T-helper 9 cell (primary cell): ENCODE measurements at places on chromosomes 6 and 20.
A peak's percentile ranks its signal among the peaks of the same experiment; 100 is the strongest.

- DNase-seq, result no peak
These were observed 8.1 kb downstream of the NEDD9 start for GRCh38 chr6:11224252-11224965.

- DNase-seq, result no peak
These were observed 14.5 kb upstream of the ZNF311 start for GRCh38 chr6:29019629-29020028.

- no peak for DNase-seq
These were observed 589 bp upstream of the PDCD2 start for GRCh38 chr6:170584954-170585498.

DNA sequence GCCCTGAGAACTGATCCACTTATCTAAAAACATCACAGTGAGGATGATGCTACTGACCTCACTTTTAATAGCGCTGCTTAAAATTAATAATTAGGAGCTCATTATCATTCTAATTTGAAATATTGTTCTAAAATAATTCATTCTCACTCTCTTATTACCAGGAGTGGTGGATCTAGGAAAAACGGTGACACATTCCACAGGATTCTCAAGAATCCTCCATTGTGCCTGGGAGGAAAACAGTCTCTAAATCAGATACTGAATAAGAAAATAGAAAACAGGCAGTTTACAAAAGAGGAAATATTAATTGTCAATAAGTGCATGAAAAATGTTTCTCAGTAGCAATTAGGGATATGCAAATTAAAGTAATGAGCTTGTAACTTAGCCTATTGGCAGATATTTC lies 187.4 kb downstream of the TENT5A start:
- no peak for DNase-seq

DNA sequence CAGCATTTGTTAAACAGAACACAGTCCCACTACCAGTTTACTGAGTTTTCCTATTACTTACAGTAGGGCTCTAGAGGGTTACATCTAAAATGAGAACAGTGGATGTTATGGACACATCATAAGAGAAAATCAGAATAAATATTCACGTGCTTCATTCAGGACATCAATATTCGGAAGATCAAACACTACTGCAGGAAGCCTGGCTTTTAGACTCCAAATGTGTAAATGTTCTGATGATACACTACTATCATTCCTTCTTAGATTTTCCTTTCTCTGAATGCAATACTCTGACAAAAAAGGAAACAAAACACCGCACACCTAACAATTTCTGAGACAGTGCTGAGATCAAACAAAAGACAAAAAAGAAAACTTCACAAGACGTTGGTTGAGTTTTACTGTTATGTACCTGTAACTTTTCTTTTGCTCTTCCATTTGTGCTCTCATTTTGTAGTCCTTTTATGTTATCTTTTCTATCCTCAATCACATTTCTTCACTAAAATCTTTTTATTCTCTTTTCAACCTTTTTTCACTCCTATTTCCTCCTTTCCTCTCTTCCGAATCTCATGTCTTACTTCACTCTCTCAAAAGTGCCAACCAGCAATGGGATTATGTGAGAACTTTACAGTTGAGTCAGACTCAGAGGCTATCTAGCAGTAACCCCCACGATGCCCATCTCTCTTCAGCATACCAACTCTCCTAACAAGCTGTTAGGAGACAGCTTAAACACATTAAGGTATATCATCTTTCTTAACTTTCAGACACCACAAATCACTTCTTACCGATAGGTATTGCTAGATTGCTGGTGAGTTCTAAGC lies 1.7 kb downstream of the FAM184A start:
- no peak for DNase-seq

- no peak for DNase-seq
These were observed 17.5 kb downstream of the C20orf173 start for GRCh38 chr20:35511814-35512420.

DNA sequence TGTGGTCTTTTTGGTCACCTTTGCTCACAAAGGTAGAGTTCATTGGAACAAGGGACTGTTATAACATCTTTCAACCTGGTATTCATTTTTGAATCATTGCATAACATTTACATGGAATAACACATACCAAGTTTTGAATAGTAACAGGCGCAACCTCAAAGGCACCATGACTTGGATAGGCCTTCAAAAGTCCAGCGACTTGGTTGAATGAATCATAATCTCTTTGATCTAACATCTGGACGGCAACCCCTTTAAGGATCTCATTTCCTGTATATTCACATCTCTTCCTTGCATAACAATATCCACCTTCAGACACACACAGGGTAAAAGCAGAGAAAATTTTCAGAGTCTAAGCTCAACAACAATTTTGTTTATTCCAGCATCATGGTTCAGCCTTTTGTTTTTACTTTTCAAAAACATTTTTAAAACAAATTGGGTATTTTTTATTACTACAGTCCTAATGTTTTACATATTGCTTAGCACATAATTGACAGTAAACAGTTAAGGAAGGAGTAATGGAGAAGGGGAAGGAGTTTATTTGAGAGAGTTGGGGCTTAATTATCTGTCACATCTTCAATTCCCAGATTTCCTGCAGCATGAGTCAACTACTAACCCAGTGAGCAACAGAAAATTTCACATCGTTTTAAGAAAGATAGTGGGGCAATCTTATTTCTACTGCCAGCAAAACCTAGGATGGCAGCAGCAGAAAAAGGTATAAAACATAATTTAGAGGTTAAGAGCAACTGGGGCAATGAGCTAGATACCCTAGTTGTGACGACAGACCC lies 41.8 kb upstream of the F13A1 start:
- DNase-seq, result no peak

DNA sequence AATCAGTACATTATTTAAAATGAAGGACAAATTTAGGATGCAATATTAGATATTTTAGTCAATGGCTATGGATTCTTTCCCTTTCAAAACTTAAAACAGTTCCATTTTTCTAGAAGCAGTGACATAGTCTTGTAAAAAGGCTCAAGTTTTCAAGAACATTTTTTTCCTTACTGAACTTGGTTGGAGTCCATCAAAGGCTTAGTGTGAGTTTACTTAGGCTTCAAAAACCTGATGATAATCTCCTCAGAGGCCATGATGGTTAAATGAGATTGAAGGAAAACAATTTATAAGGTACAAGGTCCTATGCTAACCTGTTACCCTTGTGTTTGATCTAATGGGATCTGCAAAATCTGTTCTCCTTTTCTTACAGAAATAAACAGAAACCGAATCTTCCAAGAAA lies 531.8 kb downstream of the UTRN start:
- no peak for DNase-seq

- DNase-seq, result no peak
These were observed 62.7 kb downstream of the THBS2 start for GRCh38 chr6:169190970-169191369.

GRCh38 chr6:66149132-66149531 lies 442.1 kb upstream of the EYS start:
- DNase-seq, result no peak

DNA sequence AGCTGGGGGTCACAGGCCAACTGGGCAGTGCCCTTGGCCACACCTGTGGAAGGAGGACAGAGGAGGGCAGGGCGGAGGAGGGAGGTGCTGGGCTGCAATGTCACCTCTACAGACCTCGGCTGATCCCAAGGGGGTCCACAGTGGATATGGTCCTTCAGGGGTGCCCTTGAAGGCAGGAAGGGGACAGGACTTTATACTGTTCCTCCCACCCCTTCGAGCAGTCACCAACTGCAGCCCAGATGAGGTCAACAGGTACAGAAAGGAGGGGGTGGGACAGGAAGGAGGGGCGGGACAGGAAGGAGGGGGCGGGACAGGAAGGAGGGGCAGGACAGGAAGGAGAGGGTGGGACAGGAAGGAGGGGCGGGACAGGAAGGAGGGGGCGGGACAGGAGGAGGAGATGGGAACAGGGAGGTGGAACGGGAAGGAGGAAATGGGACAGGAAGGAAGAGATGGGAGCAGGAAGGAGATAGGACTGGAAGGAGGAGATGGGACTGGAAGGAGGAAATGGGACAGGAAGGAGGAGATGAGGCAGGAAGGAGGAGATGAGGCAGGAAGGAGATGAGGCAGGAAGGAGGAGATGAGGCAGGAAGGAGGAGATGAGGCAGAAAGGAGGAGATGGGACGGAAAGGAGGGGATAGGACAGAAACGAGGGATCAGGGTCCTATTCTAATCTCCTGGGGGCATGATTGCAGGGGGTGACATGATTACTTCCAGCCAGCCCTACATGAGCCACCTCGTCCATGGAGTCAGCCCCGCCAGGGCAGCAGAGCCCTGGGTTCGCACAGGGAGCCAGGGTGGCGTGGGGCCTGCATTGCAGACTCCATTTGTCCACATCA lies 19.4 kb upstream of the MRGBP start:
- peak; percentile 16 for DNase-seq

DNA sequence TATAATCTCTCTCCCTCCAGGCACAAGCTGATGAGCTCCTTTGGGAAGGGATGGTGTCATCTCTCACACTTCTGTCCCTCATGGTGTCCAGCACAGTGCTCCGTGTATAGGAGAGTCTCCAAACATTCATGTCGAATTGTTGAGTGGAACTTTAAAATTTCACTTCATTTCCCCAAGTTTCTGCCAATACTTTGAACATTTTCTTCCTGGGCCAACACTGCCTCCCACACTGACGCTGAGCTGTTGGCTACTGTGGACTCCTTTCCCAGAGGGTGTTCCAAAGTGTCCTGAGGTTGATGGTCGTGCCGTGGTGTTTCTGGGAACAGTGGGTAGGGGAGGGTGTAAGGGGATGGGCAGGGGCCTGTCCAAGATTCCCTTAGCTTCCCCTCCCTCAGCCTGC lies 122.7 kb downstream of the TIAM2 start:
- DNase-seq, result no peak

GRCh38 chr20:18188434-18188833 lies 50.8 kb downstream of the KAT14 start:
- DNase-seq, result no peak

DNA sequence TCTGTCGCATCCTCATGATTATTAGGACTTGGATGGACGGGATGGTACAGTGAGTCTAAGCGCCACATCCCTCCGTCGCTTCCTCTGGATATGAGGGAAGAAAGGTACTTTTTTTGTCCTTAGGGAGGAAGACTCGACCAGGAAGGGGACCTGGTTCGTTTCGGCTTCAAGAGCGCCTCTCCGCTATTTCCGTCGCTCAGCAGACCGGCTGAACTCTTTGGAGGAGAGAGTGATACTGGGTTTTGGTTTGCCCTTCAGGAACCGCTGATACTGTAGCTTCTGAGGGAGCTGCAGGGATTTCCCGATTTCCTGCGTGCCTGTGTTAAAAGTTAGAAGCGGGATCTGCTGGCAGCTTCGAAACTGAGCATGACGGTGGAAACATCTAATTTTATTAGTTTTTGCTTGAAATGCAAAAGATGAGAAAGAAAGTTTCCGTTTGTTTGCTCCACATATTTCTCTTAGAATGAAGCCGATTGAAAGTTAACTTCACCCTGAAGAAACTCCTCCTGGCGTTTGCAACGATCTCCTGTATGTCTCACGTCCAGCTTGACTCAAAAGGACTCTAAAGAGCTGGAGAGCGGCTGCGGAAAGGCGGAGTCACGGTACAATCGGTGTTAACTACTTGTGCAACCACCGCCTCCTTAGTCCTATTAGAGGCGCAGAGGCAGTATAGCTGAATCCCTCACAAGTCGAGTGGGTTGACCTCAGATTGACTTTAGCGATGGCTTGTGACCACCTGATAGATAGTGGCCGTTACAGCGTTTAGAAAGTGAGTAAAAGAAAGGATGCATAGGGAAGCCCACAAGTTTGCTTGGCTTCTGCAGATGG lies 129.4 kb downstream of the TRIM27 start:
- DNase-seq, result no peak

DNA sequence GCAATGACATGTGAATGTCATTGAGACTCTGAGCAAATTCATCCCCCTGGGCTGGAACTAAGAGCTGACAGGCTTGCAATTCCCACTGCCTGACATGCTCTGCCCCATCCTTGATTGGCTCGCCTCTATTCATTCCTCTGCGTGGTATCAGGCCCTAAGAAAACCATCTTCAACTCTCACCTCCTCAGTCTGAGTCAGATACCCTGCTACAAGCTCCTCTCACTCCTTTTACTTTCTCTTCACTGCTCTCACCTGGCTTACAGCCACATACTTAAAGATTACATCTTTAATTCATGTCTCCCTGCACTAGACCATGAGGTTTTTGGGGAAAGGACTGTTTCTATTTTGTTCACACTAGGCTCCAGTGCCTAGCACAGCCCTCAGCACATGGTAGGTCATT lies 131.6 kb downstream of the KIF6 start:
- no peak for DNase-seq

- DNase-seq, result no peak
These were observed 48.7 kb upstream of the ARMH2 start for GRCh38 chr6:24847402-24847801.

- no peak for DNase-seq
These were observed 35.6 kb upstream of the TRAM2 start for GRCh38 chr6:52612336-52613054.

GRCh38 chr6:40713002-40713719 lies 126.0 kb upstream of the LRFN2 start:
- DNase-seq, result no peak

GRCh38 chr6:143611580-143611979 lies 66.2 kb upstream of the PHACTR2 start:
- no peak for DNase-seq

GRCh38 chr6:123635567-123635966 lies 1.2 kb downstream of the TRDN start:
- no peak for DNase-seq

GRCh38 chr6:4316867-4317400 lies 181.6 kb upstream of the ECI2 start:
- no peak for DNase-seq

DNA sequence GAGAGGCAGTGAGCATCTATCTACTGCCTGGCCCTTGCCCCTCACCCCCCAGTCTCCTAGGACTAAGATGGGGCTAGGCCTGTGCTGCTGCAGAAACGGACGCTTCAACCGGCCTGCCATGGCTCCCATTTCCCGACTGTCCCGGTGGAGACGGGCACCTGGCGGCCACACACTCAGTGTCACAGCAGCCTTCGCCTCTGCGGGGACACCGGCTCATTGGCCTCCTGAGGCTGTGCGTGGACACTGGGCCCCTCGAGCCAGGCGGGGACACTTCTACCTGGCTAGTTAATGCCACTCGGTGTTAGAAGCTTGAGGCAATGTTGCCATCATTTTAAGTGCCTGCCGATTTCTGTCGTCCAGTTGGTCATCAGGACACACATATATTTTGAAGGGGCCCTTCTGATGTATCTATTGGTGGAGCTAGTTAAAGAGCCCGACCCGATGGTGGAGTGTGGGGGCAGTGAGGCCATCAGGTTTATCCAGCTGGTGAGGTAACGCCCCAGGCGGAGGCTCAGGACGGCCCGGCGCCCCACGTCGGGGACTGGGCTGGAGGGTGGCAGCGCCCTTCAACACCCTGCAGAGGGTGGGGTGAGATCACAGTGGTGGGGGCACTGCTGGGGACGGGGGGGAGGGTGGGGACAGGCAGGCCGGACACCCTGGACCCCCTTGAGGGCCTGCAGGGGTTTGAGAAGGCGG lies 58.9 kb upstream of the GATA5 start:
- no peak for DNase-seq

GRCh38 chr6:68040312-68040778 lies 594.7 kb upstream of the ADGRB3 start:
- no peak for DNase-seq
